ENCODE measurements at places on chromosomes 12 and 14. TPM values are rescaled to one million over a fixed set of nuclear protein-coding genes. Genes with fewer than 3 reads are reported as not detected.

Gene NFATC4
- 65.2 TPM for total RNA-seq

DNA sequence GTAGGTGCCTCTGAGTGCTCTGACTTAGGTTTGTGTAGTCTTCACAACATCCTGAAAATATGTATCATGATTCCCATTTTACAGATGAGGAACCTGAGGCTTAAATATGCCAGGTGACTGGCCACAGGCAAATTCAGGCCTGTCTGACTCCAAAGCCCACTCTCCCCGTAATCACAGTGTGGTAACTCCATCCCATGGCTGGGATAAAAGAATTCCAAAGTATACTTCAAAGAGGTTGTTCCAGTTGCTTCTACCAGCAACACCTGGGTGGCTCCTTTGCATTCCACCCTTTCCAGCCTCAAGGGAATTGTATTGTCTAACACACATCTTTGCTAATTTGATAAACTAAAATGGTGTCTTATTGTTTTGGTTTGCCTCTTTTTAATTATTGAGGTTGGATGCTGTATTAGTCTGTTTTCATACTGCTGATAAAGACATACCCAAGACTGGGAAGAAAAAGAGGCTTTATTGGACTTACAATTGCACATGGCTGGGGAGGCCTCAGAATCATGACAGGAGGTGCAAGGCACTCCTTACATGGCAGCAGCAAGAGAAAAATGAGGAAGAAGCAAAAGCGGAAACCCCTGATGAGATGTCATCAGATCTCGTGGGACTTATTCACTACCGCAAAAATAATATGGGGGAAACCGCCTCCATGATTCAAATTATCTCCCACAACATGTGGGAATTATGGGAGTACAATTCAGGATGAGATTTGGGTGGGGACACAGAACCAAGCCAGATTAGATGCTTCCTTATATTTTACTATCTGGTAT lies 9.9 kb upstream of the CHST11 start:
- no peak overlapping the region for H3K27ac ChIP-seq
- no peak for DNase-seq
- H3K4me1 ChIP-seq: no peaks in the 10 kb centered on the region

- DNase-seq: no peak
- peaks cover 7% of the 10 kb centered on the region for H3K36me3 ChIP-seq
- H3K27ac ChIP-seq: no peak overlapping the region
- H3K4me3 ChIP-seq: no peak overlapping the region
Observed at GRCh38 chr14:69789118-69789640, 7.9 kb downstream of the SLC10A1 start.

DNA sequence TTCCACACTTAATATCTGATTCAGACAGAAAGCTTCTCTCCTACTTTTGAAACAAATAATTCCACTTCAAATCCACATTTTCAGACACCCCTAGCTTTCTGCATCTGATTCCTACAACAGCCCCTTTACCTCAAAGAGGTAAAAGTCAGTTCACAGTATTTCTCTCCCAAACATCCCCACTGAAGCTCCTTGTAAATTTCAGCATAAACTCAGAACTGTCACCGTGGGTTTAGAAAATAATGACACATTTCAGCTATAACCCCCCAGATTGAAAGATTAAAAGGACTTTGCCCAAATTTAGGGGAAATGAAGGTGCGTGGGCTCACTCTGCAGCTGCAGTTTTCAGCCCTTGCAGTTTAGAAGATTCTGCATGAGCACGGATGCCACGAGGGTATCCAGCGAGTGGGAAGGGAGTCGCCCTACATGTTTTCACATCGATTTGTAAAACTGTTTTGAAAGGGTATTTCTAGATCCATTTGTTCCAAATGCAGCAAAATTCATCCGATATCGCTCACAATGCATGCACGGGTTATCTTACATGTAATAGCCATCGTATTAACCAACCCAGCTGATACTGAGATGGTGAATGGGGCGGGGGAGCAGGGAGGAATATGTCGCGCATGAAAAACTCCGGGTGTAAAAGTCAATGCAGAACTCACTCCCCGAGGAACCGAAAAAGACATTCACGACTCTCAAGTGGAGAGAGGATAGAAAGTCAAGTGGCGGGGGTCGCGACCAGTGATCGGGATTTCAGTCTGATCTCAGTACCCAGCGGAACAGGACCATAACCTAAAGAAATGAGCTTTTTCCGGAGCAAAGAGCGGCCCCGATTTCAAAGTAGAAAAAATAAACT lies 5.0 kb upstream of the CCND2 start:
- H3K27ac ChIP-seq: peak overlapping the region; percentile 93
- H3K36me3 ChIP-seq: no peaks in the 10 kb centered on the region
- DNase-seq: no peak
- no peaks in the 10 kb centered on the region for H3K27me3 ChIP-seq
- H3K4me3 ChIP-seq: peak overlapping the region; percentile 71

Gene IGF1
- 48.7 TPM for total RNA-seq

DNA sequence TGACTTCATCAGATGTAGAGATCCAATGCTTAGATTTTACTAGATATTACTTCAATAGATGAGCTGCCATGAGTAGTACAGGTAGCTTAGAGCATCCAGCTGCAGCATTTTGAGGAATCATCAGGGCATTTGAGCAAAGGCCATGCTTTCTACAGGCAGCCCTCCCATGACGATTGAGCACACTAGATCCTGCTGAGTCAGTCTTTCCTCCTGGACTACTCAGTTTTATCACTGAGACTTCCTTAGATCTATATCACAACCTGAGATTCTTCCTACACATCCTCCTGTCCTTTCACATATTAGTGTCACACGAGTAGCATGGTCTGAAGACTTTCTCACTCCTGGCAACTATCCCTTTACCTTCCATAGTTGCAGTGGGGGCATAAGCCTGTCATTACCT lies 1401.8 kb downstream of the FSCB start:
- no peak overlapping the region for H3K27ac ChIP-seq
- H3K4me3 ChIP-seq: no peak overlapping the region
- H3K27me3 ChIP-seq: no peaks in the 10 kb centered on the region
- no peaks in the 10 kb centered on the region for H3K36me3 ChIP-seq

- no peaks in the 10 kb centered on the region for H3K27me3 ChIP-seq
- H3K4me3 ChIP-seq: no peak overlapping the region
- H3K27ac ChIP-seq: no peak overlapping the region
- DNase-seq: no peak
Observed at GRCh38 chr12:26460361-26460760, 265.0 kb downstream of the SSPN start.

- no peaks in the 10 kb centered on the region for H3K36me3 ChIP-seq
- no peaks in the 10 kb centered on the region for H3K27me3 ChIP-seq
- peaks cover 36% of the 10 kb centered on the region for H3K4me1 ChIP-seq
- H3K27ac ChIP-seq: peak overlapping the region; percentile 89
- H3K4me3 ChIP-seq: peak overlapping the region; percentile 87
- peak; percentile 93 for DNase-seq
Observed at GRCh38 chr12:31324845-31325523, 966 bp downstream of the SINHCAF start.

Gene FIGNL2
- 0.42 TPM for total RNA-seq

Gene MFAP5
- total RNA-seq: 252 TPM

Gene CLEC4D
- not detected for total RNA-seq

Gene SERPINA5
- total RNA-seq: 4.7 TPM

DNA sequence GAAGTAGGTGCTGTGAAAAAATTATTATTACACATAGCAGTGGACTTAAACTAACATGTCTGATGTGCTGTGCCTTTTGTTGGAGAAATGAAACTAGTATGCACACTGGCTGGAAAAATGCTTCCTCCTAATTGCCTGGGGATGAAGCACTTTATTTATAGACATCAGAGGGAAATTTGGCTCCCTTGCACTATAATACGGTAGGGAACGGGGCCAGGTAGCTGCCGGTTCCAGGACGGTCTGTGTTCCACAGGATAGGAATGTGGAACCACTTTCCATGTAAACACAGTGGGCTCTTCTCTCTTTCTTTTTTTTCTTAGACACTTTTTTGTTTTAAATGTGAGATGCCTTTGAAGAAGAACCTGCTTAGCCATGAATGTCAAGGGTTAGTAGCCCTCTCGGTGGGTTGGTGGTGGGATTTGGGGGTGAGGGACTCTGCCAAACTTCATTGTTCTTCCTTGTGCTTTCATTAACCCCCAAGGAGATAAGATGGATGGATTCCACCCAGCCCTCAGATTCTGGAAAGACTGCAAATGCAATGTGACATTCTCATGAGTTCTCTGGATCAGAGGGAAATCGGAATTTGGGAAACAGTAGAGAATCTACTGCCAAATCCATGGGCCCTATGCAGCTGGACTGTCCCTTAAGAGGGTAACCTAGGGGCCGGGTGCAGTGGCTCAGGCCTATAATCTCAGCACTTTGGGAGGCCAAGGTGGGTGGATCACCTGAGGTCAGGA lies 58.0 kb upstream of the GSC start:
- DNase-seq: no peak
- H3K27ac ChIP-seq: peak overlapping the region; percentile 38
- H3K4me3 ChIP-seq: no peak overlapping the region
- H3K27me3 ChIP-seq: no peaks in the 10 kb centered on the region

- no peak overlapping the region for H3K27ac ChIP-seq
- H3K4me3 ChIP-seq: no peak overlapping the region
- peaks cover 18% of the 10 kb centered on the region for H3K27me3 ChIP-seq
- H3K4me1 ChIP-seq: no peaks in the 10 kb centered on the region
Observed at GRCh38 chr14:36163451-36163850, 13.1 kb downstream of the PTCSC3 start.

Gene POTEG
- not detected for total RNA-seq

Gene FAM90A1
- not detected for total RNA-seq

Gene PLXNC1
- 12.3 TPM for total RNA-seq

Gene CABP1
- total RNA-seq: 1.8 TPM

GRCh38 chr14:20802341-20803084 lies at the start of gene RNASE1:
RNASE1 (minus strand) TSS chr14:20802844; CDS start chr14:20802068, 776 bp downstream.
- H3K36me3 ChIP-seq: no peaks in the 10 kb centered on the region
- no peaks in the 10 kb centered on the region for H3K27me3 ChIP-seq
- no peak for DNase-seq
- H3K4me1 ChIP-seq: peaks cover 24% of the 10 kb centered on the region
- peak within 1 kb of the TSS; percentile 66 for H3K27ac ChIP-seq

DNA sequence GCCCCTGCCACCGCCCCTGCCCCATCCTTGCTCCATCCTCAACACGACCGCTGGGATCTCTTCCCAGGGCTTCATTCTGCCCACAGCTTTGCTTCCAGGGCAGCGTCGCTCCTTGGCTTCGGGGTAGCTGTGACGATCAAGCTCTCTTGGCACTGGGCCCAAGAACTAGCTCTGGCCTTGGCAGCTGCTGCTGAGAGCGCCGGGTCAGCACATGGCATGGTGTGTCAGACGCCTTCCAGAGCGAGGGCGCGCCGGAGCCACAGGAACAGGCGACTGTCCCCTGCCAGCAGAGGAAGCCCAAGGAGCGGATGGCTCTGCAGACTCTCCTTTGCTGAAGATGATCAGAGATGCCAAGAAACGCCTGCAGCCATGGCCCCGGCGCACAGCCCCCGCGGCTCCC lies 15.9 kb downstream of the RAB35 start:
- peak overlapping the region; percentile 11 for H3K4me3 ChIP-seq
- H3K36me3 ChIP-seq: peaks cover 44% of the 10 kb centered on the region
- peak overlapping the region; percentile 72 for H3K27ac ChIP-seq
- DNase-seq: no peak

DNA sequence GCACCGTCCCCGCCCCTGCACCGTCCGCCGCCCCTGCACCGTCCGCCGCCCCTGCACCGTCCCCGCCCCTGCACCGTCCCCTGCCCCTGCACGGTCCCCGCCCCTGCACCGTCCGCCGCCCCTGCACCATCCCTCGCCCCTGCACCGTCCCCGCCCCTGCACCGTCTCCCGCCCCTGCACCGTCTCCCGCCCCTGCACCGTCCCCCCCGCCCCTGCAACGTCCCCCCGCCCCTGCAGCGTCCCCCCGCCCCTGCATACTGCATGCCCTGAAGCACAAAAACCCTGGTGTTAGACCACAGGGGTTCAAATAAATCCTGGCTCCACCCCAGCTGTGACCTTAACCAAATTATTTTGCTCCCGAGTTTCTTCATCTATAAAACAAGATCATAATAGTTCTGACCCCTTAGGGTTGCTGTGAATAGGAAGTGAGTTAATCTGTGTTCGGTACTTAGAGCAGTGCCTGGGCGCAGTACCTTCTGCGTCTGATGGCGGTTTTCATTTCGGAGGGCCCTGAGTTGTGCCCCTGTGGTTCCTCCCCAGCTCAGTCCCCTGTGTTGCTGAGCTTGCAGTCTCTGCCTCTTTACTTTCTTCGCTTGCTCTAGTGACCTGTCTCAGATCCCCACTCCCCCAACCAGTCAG lies 38.1 kb downstream of the ESRRB start:
- no peak overlapping the region for H3K4me3 ChIP-seq
- no peak overlapping the region for H3K27ac ChIP-seq
- DNase-seq: no peak

Gene FAM161B
- total RNA-seq: 5.5 TPM

Gene CCDC177
- total RNA-seq: not detected

Gene INHBC
- not detected for total RNA-seq

DNA sequence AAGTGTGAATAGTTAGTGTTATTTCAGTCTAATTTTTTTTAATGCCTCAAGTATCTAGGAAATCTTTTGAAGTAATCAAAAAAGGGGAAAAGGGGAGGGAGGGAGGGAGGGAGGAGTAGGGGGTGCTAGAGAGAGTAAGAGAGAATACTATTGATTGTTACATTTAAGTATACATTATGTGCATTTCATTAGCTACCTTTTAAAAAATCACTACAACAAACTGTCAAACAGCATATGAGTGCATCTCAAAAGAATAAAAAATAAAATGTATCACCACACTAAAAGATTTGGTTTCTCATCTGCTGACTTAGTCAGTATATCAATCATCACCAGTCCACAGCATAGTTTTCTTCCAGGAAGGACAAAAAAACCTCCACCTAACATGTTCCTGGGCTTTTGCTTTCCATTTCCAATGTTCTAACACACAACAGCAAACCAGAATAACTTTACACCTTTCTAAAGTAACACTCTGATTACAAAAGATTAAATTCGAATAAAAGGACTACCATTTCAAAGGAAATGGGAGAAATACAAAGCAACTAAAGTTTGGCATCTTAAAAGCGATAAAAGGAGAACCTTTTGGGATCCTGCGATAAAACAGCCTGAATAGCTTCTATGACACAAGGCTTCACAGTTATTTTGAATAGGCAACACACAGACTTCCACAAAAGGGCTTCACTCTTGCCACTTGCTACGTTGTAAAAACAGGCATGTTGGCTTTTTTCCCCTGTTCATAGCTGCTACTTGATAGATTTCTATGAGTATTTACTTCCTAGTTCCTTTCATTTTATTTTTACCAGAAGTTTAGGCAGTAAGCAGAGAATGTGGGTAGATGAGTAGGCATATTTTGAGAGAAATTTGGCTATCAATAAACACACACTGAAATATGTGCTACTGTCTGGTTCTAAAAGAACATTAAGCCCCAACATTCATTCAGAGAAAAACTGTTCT lies 160.9 kb downstream of the EPS8 start:
- no peak overlapping the region for H3K4me3 ChIP-seq
- H3K27me3 ChIP-seq: no peaks in the 10 kb centered on the region
- H3K36me3 ChIP-seq: peaks cover 19% of the 10 kb centered on the region
- DNase-seq: no peak
- peaks cover 37% of the 10 kb centered on the region for H3K4me1 ChIP-seq
- peak overlapping the region; percentile 84 for H3K27ac ChIP-seq

Gene ZDHHC22
- total RNA-seq: 0.13 TPM

GRCh38 chr14:57943541-57943940 lies 77.6 kb upstream of the SLC35F4 start:
- H3K27ac ChIP-seq: no peak overlapping the region
- H3K36me3 ChIP-seq: no peaks in the 10 kb centered on the region
- H3K4me1 ChIP-seq: no peaks in the 10 kb centered on the region
- no peak overlapping the region for H3K4me3 ChIP-seq
- DNase-seq: no peak

Gene FCF1
- 22.5 TPM for total RNA-seq

Gene TAS2R8
- not detected for total RNA-seq

- H3K4me1 ChIP-seq: peaks cover 18% of the 10 kb centered on the region
- no peaks in the 10 kb centered on the region for H3K36me3 ChIP-seq
- no peak overlapping the region for H3K4me3 ChIP-seq
Observed at GRCh38 chr12:32273712-32274111, 125.6 kb upstream of the FGD4 start.

Measured in esophagus muscularis mucosa (tissue), 4 donors.